ENCODE measurements at places on chromosomes 5 and 9. TPM values are rescaled to one million over a fixed set of nuclear protein-coding genes. Genes with fewer than 3 reads are reported as not detected.

IL3 gene
- total RNA-seq, result not detected

FGF10 gene
- not detected for total RNA-seq

FGF1 gene
- total RNA-seq, result not detected

CATSPER3 gene
- total RNA-seq, result 0.71 TPM

WNT8A gene
- total RNA-seq, result not detected

SPEF2 gene
- 0.76 TPM for total RNA-seq

PHF24 gene
- not detected for total RNA-seq

PKD2L2 gene
- total RNA-seq, result not detected

IL9 gene
- total RNA-seq, result not detected

KCNMB1 gene
- total RNA-seq, result 0.29 TPM

TLR4 gene
- total RNA-seq, result 38.6 TPM

TAF1L gene
- not detected for total RNA-seq

PCA3 gene
- 0.32 TPM for total RNA-seq

PCSK1 gene
- 8.7 TPM for total RNA-seq

PARP8 gene
- 0.18 TPM for total RNA-seq

MELK gene
- total RNA-seq, result 52.1 TPM

RANBP3L gene
- total RNA-seq, result not detected

ADAMTSL1 gene
- 18.4 TPM for total RNA-seq

ADRB2 gene
- total RNA-seq, result 0.86 TPM

TAF11L10 gene
- total RNA-seq, result not detected

IRX2 gene
- total RNA-seq, result not detected

KIAA0825 gene
- 1.3 TPM for total RNA-seq

MYORG gene
- 7.0 TPM for total RNA-seq

FOXD4L3 gene
- not detected for total RNA-seq

MARCOL gene
- total RNA-seq, result not detected

CARTPT gene
- total RNA-seq, result not detected

LHX3 gene
- not detected for total RNA-seq

ZFP2 gene
- 0.75 TPM for total RNA-seq

PHPT1 gene
- 165 TPM for total RNA-seq

DOLK gene
- 18.8 TPM for total RNA-seq

GLIPR2 gene
- 20.0 TPM for total RNA-seq

BHMT gene
- total RNA-seq, result not detected

HTR4 gene
- not detected for total RNA-seq

C9orf43 gene
- total RNA-seq, result 0.66 TPM

CTSV gene
- total RNA-seq, result 1.3 TPM

ASTN2 gene
- 1.6 TPM for total RNA-seq

ENTPD2 gene
- not detected for total RNA-seq

Measured in endothelial cell of umbilical vein (primary cell).